ENCODE measurements at places on chromosomes 11 and 22. TPM values are rescaled to one million over a fixed set of nuclear protein-coding genes. Genes with fewer than 3 reads are reported as not detected.
A peak's percentile ranks its signal among the peaks of the same experiment; 100 is the strongest.

GRCh38 chr11:108432783-108433182 is 34.5 kb downstream of the C11orf65 start:
- DNase-seq: peak; percentile 6

DNA sequence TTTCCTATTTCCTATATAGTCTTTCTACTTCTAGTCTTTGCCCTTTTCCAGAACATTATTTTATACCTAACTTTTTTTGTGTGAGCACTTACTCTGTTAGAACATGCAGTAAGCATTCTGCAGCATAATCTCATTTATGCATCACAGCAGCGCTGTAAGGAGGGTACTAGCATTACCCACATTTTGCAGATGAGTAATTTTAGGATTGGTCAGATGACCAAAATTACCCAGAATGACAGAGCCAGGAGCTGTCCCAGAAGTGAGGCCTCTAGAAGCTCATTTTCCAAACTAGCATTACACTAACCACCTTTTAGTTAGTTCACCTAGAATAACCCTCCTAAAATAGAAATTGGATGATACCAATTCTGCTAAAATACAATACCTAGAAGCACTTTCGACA is 47.1 kb upstream of the ARHGAP32 start:
- no peak for DNase-seq

DNA sequence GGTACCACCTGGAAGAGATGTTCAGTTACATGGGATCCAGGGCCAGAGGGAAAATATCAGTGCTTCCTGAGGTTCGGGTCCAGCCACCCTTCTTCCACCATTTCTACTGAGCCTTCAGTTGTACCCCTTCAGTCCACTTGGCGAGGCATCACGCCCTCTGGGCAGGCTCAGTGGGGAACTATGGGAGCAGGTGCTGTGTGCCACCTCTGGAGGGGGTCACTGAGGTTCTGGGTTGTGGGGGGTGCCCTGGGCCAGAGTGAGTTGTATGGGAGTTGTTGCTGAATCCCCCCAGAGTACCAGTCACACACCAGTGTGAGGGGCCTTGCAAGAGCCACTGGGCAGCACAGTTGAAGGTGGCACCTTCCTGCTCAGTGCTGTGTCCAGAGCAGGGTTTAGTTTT is 2.7 kb upstream of the SREBF2 start:
- no peak for DNase-seq

GRCh38 chr11:44708009-44708408 is 18.8 kb upstream of the TSPAN18 start:
- DNase-seq: no peak

SNX32 gene
- 1.5 TPM for total RNA-seq

Measured in mammary epithelial cell (primary cell).